ENCODE measurements at places on chromosomes 16 and 17. TPM values are rescaled to one million over a fixed set of nuclear protein-coding genes. Genes with fewer than 3 reads are reported as not detected.

GPR179 gene
- 0.05 TPM for total RNA-seq

TNFSF13 gene
- total RNA-seq, result 2.5 TPM

NLRC3 gene
- 14.9 TPM for total RNA-seq

OR3A3 gene
- total RNA-seq, result not detected

PRSS22 gene
- not detected for total RNA-seq

TMEM106A gene
- 10.8 TPM for total RNA-seq

- no peak for DNase-seq
- no peaks in the 10 kb centered on the region for H3K27me3 ChIP-seq
Observed at GRCh38 chr17:44071772-44072171, 1.2 kb downstream of the G6PC3 start.

GRCh38 chr16:29842732-29843346 lies 20.2 kb downstream of the CDIPT start:
- no peak overlapping the region for H3K4me3 ChIP-seq
- peaks cover 31% of the 10 kb centered on the region for H3K36me3 ChIP-seq
- DNase-seq, result no peak

DNA sequence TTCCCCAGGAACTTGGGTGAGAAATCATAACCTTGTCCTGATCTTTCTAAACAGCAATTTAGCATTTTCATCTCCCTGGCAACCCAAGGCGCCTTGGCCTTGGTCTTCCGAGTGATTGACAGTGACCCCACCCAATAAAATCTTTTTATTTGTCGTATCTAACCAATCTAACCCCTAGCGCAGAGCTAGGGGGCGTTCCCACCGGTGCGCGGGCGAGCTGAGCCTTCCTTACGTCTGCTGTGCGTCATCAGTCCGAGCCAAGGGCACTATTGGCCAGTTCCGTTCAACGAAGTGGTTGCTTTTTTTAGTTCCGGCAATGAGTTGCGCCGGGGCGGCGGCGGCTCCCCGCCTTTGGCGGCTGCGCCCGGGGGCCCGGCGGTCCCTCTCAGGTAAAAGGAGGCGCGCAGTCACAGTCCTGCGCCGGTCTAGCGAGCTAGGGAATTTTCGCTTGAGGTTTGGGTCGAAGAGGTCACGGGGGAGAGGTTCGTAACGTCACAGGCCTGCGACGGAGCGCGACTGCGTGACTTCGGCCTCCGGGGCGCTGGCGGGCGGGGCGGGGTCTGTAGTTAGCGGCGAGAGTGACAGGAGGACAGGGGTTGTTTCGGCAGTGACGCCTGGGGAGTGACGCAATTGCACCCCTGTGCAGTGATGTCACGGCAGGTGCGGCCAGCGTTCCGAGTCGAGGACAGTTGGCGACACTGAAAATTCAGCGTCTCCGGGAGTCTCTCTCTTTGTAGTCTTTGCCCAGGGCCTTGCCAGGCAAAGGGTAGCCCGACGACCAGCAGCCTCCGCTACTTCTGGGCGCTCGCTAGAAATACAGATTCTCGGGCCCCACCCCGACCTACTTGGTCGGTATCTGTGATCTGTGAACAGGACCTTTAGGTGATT lies at the start of gene COQ7:
COQ7 (plus strand) TSS at position 266 of the 888 bp plus-strand sequence; CDS start at position 317, 51 bp downstream.
- peaks cover 3% of the 10 kb centered on the region for H3K36me3 ChIP-seq
- DNase-seq, result peak; percentile 99
- H3K27me3 ChIP-seq, result peaks cover 2% of the 10 kb centered on the region
- peak within 1 kb of the TSS; percentile 86 for H3K4me3 ChIP-seq

GRCh38 chr16:6481894-6482293 lies 850.8 kb upstream of the RBFOX1 start:
- H3K4me3 ChIP-seq, result no peak overlapping the region
- no peaks in the 10 kb centered on the region for H3K36me3 ChIP-seq
- H3K27ac ChIP-seq, result no peak overlapping the region
- H3K4me1 ChIP-seq, result no peaks in the 10 kb centered on the region

DNA sequence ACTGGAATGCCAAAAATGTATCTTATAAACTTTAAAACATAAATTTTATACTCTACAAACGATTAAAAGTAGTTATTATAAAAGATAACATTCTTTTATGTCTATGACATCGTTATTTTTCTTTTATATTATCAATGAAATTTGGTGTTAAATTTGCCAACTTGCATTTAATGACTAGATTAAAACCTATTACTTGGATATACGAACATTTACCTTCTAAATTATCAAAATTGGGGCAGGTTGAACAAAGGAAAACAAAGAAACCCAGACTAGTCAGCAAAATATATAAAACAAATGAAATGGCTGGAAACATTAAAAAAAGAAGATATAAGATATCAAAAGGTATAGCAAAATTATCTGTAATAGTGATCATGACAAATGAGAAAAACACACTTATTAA lies 34.1 kb upstream of the ABCA3 start:
- H3K27ac ChIP-seq, result no peak overlapping the region
- no peaks in the 10 kb centered on the region for H3K36me3 ChIP-seq
- H3K4me1 ChIP-seq, result no peaks in the 10 kb centered on the region
- no peak for DNase-seq

DNA sequence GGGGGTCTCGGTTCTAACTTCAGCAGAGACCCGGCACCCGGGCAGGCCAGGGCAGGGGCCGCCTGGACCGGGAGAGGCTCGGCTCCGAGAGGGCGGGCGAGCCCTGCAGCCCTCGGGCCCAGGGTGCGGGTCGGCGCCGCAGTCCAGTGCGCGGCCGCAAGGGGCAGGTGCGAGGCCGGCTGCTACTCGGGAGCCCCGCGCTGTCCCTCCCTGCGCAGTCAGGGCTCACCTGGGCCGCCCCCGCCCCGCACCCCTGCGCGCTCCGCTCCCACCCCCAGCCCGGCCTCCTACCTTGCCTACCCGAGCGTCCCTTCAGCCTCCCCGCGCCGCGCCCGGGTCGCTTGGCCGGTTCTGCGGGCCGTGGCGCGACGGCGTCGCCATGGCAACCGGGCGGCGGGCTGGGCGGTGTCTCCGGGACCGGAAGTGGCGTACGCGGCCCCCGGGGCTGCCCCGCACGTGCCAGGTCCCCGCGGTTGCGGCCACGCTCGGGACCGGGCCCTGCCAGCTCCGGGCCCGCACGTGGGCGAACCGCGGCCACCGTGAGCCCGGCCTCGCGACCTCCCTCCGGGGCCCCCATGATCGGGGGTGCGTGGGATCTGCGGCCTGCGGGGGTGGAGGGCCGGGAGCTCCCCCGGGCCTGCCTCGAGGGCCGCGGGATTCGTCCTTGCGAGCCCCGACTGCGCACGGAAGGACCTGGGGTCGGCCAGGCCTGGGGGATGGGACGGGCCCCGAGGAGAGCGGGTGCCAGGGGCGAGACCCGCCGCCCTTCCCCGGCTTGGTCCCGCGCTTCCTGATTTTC lies at the start of gene CYB561:
CYB561 (minus strand) TSS at position 353 of the 799 bp plus-strand sequence. CDS start 8,759 bp downstream, outside the sequence.
- peaks cover 23% of the 10 kb centered on the region for H3K4me1 ChIP-seq
- peak; percentile 81 for DNase-seq
- H3K27me3 ChIP-seq, result peaks cover 3% of the 10 kb centered on the region

DNA sequence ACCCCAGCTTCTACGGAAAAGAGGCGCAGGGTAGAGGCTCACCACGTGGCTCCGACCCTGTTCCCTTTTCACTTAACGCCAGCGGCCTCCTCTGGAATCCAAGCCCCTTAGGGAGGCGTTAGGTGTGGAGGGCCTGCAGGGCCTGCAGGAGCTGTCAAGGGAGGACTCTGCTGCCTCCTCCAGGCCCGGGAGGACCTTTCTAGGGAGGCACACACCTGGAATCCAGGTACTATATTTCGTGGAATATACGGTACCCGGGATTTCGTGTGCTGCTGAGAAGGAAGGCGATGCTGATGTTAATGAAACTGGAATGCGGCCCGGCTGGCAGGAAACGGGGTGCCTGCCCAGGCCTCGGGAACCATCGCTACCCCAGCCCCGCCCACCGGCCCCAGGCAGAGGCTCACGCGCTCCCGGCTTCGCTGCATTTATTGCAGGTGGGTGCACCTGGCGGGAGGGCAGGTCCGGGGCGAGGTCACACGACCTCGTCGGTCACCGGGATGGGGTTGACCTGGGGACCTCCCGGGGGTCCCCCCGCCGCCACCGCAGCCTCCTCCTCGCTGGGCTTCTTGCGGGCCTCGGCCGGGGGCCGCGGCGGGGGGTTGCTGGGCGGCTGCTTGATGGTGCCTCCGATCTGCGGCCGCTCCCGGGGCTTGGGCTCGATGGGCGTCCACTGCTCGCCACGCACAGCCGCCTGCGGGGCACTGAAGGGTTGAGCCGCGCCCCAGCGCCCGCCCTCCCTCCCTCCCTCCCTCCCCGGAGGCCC lies 4.7 kb downstream of the IL17C start:
- H3K27me3 ChIP-seq, result peaks cover 8% of the 10 kb centered on the region
- no peak for DNase-seq
- no peak overlapping the region for H3K27ac ChIP-seq
- H3K4me1 ChIP-seq, result peaks cover 11% of the 10 kb centered on the region

- peaks cover 11% of the 10 kb centered on the region for H3K4me1 ChIP-seq
- no peak overlapping the region for H3K27ac ChIP-seq
- H3K36me3 ChIP-seq, result no peaks in the 10 kb centered on the region
- H3K27me3 ChIP-seq, result peaks cover 57% of the 10 kb centered on the region
Observed at GRCh38 chr17:6712854-6713129, 377 bp downstream of the SLC13A5 start.

GRCh38 chr17:18234853-18235380 lies 9.5 kb downstream of the LLGL1 start:
- no peaks in the 10 kb centered on the region for H3K27me3 ChIP-seq
- H3K4me3 ChIP-seq, result no peak overlapping the region
- peak overlapping the region; percentile 74 for H3K27ac ChIP-seq
- peaks cover 16% of the 10 kb centered on the region for H3K4me1 ChIP-seq

DNA sequence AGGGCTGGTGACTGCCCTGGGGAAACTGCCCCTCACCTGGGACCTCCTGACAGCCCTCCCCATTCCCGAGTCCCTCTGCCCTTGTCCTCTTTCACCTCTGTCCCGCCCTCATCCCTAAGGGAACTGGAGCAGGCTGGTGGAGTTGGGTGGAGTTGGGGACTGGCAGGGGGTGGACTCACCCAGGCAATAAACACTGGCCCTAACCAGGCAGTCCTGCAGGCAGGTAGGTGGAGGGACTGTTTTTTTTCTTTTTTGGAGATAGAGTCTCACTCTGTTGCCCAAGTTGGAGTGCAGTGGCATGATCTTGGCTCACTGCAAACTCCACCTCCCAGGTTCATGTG lies 11.7 kb downstream of the GCGR start:
- H3K27me3 ChIP-seq, result peaks cover 8% of the 10 kb centered on the region
- H3K27ac ChIP-seq, result no peak overlapping the region
- no peak overlapping the region for H3K4me3 ChIP-seq
- no peak for DNase-seq
- no peaks in the 10 kb centered on the region for H3K36me3 ChIP-seq

DNA sequence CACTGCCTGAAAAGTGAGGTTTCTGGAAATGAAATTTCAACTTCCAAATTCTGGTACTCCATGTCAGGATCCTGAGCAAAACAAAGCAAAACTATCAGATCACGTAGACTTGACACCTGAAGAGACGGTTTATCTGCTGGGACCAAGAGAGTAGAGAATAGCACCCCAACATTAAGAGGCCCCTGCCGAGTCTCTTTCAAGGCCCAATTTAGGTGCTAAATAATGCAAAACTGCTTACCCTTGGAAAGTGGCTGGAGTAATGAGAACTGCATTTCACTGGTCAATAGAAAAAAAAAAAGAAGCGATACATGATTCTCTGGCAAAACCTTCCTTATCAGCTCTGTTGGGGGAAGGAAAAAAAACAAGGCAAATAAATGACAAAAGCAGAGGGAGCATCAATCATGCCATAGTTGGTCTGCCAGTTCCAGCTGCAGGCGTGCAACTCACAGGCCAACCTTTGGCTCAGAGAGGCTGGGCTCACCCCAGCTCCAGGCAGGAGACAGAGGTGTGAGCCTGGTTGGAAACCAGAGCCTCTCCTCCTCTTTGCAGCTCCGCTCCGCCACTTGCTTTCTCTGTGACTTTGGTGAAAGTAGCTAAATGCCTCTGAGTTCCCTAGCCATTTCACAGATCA lies 595.2 kb downstream of the TOX3 start:
- DNase-seq, result no peak
- H3K4me1 ChIP-seq, result no peaks in the 10 kb centered on the region
- H3K4me3 ChIP-seq, result no peak overlapping the region
- H3K27me3 ChIP-seq, result no peaks in the 10 kb centered on the region

- peaks cover 11% of the 10 kb centered on the region for H3K4me1 ChIP-seq
- H3K4me3 ChIP-seq, result no peak overlapping the region
- H3K27me3 ChIP-seq, result no peaks in the 10 kb centered on the region
Observed at GRCh38 chr17:38940404-38940803, 15.0 kb downstream of the LASP1NB start.

- no peaks in the 10 kb centered on the region for H3K27me3 ChIP-seq
- DNase-seq, result no peak
- no peaks in the 10 kb centered on the region for H3K4me1 ChIP-seq
- no peak overlapping the region for H3K27ac ChIP-seq
- H3K36me3 ChIP-seq, result no peaks in the 10 kb centered on the region
- no peak overlapping the region for H3K4me3 ChIP-seq
Observed at GRCh38 chr17:59972778-59973177, 8.2 kb upstream of the RNFT1 start.

DNA sequence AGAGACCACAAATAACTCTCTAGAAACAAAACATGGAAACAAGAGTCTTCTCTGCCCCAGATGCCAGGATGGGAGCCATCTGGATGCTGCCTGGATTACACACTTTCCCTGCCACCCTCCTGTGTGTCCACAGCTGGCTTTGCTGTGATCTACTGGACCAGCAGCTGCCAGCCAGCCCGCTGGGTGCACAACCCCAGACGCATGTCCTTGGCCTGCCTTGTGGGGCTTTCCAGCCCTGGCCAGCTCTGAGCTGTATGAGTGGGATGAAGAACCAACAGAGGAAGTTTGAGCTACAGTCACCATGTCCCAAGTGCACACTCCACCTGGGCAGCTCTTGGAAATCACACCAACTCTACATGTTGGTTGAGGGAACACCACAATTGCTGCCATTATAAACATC lies 57.0 kb upstream of the TNRC6C start:
- H3K4me1 ChIP-seq, result no peaks in the 10 kb centered on the region
- peaks cover 1% of the 10 kb centered on the region for H3K27me3 ChIP-seq
- no peaks in the 10 kb centered on the region for H3K36me3 ChIP-seq
- H3K27ac ChIP-seq, result no peak overlapping the region
- no peak for DNase-seq
- H3K4me3 ChIP-seq, result no peak overlapping the region

DNA sequence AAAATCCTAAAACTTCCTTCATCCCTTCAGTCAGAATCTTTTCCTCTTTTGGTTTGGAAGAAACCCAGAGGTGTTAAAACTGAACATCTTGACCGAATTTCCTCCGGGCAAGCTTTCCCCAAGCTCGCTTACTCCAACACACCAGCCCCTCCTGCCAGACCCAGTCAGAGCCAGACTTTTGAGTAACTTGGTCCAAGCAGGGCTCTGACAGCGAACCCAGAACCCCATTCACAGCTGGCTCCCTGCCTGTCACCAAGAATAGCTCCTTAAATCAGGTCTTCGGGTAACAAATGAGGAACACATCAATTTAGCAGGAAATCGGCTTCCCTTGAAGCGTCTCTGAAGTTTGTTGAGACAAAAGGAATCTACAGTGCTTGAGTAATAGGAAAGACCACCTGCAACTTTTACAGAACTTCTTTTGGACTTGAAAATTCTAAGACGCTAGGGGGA lies 27.3 kb downstream of the GAS7 start:
- no peak for DNase-seq
- no peak overlapping the region for H3K4me3 ChIP-seq
- H3K27me3 ChIP-seq, result peaks cover 12% of the 10 kb centered on the region
- H3K4me1 ChIP-seq, result peaks cover 15% of the 10 kb centered on the region
- no peak overlapping the region for H3K27ac ChIP-seq

- no peaks in the 10 kb centered on the region for H3K27me3 ChIP-seq
- DNase-seq, result peak; percentile 76
- peak overlapping the region; percentile 64 for H3K4me3 ChIP-seq
- H3K36me3 ChIP-seq, result peaks cover 17% of the 10 kb centered on the region
Observed at GRCh38 chr17:40326014-40326831, 17.2 kb downstream of the RARA start.

Data from activated CD4-positive, alpha-beta T cell treated with anti-CD3 and anti-CD28 coated beads for 36 hours (primary cell).